Muscle of back (tissue), 13 donors: ENCODE measurements at places on chromosomes 2 and 18.

DNA sequence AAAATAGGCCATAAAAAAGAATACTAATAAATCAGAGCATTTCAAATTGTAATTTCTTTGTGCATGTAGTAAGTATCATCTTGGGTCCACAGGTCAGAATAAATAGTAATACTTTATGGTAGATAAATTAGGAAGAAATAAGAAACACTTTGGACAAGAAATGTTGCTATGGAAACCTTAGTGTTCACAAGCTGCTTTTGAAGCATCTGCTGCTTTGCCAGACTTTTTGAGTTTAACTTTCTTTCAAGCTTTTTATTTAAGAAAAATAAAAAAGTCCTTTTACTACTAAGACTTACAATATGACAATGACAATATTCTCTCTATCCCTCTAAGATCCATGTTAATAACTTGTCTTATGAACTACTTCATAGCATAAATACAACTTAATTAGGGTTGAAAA is 690.7 kb upstream of the FSHR start:
- peak; percentile 41 for DNase-seq

GRCh38 chr2:239462671-239463506 is 62.1 kb upstream of the HDAC4 start:
- no peak for DNase-seq

DNA sequence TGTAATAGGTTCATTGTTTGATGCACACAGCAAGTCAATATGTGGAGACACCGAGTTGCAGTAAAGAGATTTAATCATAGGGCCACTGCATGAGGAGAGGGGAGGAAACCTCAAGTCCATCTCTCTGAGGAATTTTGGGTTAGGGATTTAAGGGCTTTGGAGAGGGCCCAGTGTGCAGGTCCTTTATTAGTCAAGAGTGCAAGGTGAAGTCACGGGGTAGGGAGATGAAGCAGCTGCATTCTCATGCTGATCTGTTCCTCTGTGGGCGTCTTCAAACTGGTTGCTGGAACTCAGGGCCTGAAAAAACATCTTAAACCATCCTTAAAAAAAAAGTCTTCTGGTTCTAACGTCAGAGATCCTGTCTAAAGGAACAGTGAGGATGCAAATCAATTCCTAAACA is 131.6 kb downstream of the NXPH2 start:
- no peak for DNase-seq

DNA sequence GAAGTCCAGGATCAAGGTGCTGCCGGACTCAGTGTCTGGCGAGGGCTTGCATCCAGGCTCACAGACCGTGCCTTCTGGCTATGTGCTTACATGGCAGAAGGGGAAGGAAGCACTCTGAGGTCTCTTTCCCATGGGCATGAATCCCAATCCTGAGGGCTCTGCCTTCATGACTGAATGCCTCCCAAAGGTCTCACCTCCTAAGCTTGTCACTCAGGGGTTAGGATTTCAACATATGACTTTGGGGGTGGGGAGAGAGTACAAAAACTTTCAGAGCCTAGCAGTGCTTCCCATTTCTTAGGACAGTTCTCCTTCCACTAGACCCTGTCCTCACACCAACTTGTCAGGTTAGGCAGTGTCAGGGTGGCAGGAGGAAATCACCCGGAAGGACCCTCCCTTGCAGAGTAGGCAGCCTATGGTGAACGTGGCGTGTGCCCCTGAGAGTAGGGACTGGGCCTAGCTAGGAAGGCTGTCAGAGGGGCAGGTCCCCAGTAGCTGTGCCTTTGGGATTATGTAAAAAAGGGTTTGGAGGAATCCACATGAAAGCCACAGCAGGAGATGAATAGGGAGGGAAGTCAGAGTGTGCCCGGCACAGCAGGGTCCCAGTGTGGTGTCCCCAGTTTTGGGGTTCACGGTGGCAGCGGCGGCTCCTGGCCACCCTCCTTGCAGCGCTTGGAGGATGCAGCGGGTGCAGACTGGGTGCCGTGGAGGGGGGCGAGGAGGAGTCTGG is 233.3 kb downstream of the LDLRAD4 start:
- DNase-seq = no peak

DNA sequence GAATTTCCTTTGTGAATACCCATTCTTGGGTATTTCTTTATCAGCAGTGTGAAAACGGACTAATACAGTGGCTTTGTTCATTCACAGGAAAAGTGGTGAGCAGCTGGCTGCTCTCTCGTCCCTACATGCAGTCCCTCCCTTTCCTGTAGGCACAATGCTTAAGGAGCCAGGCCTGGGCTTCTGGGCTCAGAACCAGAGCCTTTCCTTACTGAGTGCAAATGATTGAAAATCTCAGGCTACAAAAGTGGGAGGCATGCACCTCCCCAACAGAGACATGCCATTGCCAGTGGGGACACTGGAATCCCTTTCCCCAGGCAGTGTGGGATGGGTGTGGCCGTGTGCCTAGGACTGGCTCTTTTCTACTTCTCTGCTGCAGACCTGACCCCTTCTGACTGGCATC is 61.3 kb downstream of the MCFD2 start:
- DNase-seq = no peak

- DNase-seq = no peak
Measured at GRCh38 chr2:207115715-207116364, 49.9 kb downstream of the KLF7 start.

DNA sequence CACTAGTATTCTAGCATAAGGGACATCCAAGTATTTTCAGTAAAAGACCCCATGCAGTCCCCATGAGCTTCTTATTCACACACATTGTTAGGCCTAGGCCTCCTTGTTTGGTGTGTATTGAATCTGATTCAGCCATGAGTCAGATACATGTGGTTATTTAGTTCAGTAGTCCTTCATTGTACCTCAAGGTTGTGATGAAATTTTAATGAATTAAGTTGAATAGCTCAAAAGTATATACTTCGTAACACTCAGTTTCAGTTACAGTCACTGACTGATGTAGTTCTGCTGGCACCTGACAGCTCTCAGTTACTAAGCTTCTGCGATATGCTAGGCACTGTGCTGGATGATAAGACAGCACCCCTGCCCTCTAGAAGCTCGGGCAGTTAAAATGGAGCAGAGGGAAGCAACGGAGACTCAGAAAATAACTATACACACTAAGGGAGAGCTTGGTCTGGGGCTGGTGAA is 86.4 kb downstream of the XRCC5 start:
- no peak for DNase-seq

DNA sequence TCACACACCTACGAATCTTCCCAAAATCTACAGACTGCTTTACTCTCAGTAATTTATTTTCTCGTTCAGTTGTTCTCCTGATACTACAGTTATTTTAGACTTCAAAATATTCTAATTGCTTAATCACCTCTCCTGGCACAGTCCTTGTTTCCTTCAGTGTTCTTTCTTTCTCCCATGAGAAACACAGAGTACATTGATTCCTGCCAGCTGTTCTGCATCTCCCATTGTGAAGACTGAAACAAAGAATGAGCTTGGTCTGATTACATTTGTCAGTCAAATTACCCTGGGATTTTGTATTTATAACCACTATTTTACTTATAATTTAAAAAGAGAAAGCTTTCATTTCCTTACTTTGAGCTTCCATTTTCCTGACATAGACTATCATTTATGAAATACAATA is 63.9 kb upstream of the TANK start:
- DNase-seq = no peak

DNA sequence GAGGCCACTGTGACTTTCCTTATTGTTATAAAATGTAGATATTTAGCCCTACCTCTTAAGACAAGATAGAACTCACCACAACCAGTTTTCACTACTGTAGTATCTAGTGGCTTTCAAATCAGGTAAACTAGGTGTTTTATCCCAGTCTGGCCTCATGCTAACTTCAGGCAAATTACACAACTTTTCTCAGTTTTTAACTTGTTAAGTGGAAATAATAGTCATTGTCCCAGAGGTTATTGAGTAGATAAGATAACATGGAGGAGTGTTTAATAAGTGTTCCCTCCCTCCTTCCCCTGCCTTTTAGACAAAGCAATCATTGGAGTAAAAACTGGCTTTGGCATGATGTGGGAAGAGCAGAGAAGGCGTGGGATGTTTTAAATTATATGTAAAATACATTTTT is 27.3 kb downstream of the ANXA4 start:
- no peak for DNase-seq

DNA sequence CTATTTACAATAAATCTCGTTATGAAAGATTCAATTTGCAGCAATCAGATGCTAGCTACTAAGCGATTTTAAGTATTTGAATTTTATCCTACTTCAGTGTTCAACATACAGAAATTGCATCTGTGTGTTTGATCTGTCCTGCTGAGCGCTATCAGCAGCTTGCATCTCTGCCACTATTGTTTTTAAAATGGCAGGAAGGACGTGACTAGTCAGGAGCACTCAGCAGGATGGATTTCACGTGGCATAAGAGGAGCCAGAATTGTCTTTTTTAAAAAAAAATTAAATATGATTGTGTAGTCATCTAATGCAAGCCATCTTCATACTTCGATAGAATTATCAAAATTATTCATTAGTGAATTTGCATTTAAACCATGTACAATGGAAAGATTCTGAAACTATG is 2.8 kb upstream of the KLHL14 start:
- no peak for DNase-seq

DNA sequence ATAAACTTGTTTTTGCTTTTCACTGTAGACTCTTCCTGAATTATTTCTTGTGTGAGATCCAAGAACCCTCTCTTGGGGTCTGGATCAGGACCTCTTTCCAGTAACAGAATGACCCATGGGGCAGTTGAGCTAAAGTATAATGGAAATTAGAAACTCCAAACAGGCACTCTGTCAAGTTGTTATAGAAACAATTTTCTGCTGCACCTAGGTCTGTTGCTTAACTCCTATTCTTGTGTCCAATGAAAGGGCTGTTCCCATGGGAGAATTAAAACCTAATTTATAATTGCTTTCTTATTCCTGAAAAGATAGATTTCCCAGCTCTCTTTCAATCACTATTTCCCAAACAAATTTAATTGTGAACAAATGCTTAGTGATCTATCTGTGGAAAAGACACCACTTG is 1341.3 kb upstream of the PIK3C3 start:
- peak; percentile 49 for DNase-seq

DNA sequence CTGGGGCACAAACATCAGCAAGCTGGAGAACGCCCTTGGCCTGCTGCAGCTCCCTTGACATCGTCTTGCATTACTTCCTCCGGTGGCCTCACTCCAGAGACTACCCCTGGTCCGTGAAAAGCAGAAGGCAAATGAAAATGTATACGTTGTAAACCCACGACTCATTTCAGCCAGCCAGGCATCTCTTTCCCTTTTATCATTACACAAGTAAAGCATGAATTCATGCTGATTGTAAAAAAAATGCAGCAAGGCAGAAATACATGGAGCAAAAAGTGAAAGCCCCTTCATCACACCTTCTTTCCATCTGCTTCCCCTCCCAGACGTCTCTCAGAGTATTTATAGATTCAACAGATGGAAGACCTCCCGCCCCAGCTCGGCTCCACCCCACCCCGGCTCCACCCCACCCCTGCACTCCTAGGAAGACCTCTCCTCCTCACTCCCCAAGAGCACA is 41.6 kb upstream of the RALBP1 start:
- peak; percentile 69 for DNase-seq

- DNase-seq = no peak
Measured at GRCh38 chr2:77831060-77831459, 308.9 kb upstream of the LRRTM4 start.
